ENCODE measurements at places on chromosomes 13 and 19.

GRCh38 chr19:39263912-39264305, 4.3 kb upstream of the IFNL2 start:
- no peak for DNase-seq

GRCh38 chr13:22014469-22014868, 343.6 kb downstream of the FGF9 start:
- no peak for DNase-seq

DNA sequence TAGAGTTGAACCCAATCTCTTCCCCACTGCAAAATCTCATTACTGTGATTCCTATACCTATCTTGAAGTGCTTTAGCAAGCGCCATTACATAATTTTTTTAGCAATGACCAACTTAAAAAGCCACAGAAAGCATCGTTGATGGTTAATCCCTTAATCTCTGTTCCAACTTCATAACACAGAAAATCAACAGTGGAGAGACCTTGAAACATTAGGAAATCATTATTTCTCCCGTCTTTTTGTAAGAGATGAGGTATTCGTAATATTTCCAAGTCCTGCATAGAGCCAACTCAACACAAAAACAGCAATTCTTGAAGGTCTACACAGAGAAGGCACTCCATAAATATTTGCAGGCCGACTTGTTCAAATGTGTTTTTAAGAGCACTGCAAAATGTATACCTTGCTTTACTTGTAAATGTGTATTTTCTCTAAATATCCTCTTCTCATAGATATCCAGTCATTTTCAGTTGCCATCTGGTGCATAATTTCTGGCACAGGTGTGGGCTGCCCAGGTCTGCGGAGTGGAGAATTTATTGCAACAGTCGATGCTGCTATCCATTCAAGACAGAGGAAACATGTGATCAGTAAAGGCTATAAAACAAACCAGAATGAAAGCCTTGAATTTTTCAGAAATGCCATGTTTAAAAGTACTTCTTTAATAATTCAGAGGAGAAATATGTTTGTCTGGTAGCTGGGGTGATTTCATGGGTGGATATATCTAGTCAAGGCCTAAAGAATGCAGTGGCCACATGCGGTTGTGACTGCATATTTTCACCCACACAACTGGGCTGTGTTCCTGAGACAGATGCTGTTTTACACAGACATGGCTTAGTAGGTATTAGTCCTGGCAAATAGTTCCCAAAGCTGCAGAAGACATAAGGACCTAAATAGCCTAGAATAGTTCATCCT, 234.3 kb upstream of the STARD13 start:
- no peak for DNase-seq

- no peak for DNase-seq
These were observed 25.0 kb downstream of the GRIN2D start for GRCh38 chr19:48418317-48419064.

DNA sequence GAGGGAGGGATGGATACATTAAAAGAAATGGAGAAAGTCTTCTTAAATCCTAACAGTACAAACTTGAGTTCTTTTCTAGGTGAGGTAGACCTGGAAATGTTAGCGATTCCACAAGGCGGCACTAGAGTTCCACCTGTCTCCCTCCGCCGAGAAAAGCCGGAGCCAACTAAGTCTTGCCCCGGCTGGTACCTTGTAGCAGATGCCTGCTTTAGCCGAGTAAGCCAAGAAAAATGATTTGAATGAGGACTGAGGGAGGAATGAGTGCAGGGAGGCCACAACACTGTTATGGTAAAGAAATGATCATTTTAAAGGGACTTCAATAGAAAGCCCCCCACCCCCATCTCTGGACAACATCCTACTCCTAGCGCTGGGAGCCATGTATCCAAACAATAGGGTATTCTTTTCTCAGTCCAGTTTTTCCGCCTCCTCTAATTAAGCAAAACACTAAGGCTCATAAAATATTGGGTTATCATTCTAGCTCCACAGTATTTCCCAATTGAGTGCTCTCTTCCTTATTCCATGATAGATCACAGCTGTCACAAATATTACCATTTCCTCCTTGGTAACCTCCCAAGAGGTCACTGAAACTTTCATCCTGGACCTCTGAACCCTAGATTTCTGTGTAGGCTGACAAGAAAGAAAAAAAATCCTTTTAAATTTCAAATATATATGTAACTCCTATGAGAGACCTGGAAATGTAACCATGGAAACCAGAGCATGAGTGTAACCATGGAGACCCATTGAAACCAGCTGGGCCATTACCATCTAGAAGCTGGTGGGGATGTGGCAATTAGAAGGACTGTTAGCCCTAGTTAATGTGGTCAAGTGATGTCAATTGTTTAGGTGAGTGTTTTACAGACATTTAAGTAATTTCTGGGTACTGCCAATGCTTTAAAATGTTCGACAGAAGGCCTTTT, 58.3 kb downstream of the GPALPP1 start:
- DNase-seq = peak; percentile 3

- DNase-seq = no peak
These were observed 38.1 kb upstream of the KCTD15 start for GRCh38 chr19:33758541-33759013.

DNA sequence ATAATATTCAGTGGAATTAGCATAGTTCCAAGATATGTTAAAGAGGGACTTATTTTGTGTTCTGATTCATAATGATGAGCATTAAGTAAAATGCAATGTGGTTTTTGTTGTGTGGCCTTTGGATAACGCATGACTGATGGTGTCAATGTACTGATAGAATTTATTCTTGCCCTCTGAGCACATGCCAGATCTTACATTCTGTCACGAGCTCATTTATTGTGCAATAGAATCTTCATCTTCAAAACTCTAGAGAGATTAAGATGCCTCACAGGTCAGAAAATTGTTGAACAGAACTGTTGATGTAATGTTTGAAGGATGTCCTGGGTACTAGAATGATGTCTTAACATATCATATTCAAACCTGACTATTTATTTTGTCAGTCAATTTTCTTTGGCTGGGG, 148.0 kb upstream of the HTR2A start:
- no peak for DNase-seq

DNA sequence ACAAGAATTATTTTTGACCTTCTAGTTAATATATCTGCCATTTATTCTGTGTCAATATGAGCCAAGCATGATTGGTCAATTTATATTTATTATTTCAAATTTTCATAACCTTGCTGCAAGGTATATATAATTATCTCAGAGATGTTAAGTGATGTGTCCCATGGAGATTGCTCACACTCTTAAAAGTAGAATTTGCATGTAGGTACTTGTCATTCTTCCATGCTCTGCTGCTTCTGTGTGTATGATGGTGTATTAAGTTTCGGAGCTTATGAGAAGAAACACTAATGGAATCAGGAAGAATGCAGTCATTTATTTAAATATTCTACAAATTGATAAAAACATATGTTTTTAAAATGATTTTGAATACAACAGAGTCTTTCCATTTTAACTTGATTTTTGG, 586.8 kb upstream of the MIR17HG start:
- no peak for DNase-seq

DNA sequence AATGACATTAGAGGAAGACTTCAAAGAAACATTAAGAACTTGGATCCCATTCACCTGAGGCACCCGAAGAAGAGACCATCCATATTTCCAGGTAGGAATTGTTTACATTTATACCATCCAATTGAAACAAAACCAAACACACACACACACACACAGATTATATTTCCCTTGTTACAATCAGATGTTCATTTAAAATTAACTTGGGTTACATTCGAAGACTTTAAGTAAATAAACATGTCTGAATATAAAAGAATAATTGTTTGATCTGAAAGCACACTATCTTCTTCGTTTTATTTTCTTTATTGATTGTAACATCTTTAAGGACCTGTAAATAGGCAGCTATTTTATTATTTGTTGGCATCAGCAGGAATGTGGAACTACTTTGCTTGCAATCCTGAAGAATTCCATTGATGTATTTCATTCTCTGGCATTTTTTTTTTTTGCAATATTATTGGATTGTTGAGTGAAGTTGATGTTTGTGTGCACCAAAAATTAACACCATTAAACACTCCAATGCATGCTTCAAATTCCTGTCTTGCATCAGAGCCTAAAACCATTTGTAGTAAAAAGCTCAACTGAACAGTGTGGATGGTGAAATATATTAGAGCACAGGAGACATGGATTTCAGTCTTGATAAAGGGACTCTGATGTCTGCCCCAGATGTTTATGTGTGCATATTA, 85.3 kb upstream of the FRY start:
- DNase-seq = no peak

GRCh38 chr19:1065606-1066109, 1.3 kb upstream of the ARHGAP45 start:
- no peak for DNase-seq

DNA sequence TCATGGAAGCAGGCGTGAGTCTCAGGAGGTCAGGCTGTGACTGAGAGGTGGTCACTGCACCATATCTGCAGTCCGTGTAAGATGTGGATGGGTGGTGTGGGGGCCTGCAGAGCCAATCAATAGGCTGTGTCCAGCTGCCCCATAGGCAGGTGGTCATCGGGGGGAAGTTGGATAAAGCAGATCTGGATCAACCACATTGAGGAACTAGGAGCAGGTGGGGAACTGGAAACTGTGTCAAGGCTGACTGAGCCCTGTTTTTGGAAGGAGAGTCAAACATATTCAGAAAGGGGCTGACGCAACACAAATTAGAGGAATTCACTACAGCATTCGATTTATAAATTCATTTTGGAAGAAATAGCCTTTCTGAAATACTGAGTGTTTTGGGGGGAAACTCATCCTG, 15.0 kb downstream of the CLEC4M start:
- no peak for DNase-seq

DNA sequence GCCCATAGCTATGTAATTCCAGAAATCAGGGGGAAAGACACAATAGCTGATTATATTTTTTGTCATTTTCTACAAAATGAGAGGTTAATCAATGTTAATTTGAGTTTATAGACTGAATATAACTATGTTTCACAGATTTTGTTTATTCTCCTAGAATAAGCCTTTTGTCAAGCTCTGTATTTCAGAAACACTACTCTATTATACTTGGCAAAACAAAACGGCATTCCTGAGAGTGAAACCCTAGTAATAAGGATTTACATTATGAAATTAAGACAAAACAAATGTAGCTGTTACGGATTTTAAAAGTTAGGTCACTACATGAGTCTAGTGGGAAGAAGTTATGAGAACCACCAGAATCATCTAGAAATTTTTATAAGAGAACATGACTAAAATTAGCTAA, 334.2 kb downstream of the KLF12 start:
- DNase-seq = no peak

DNA sequence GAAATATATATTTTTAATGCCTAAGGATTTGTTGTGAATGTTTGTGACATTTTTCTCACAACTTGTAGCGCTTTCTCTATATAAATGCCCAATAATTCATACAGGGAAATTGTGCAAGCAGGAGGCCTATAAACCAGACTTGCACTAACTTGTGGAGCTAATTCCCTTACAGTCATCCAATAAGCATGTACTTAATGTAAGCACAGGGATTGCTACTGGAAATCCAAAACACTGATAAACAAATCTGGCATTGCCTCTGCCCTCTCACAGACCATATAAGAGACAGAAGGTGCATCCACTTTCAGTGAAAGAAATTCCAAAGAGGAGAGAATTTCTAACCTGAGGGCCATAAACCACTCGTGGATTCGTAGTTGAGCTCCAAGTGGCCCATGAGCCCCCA, 518.8 kb downstream of the MYO16 start:
- DNase-seq = no peak

- DNase-seq = no peak
These were observed 29.8 kb upstream of the FRY start for GRCh38 chr13:32001769-32002168.

DNA sequence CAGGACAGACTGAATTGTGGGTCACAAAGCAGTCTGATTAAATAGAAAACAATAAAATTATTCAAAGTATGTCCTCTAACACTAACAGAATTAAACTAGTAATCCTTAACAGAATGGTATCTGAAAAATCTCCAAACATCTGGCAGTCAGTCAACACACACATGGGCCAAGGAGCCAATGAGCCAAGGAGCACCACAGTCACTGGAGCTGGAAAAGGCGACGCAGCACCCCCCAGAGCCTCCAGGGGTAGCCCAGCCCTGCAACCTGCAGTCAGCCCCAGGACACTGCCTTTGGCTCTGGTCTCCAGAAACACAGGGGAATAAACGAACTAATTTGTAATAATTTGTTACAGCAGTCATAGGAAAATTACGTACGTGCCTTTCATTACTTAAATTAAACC, 12.3 kb downstream of the TUBGCP3 start:
- DNase-seq = no peak

DNA sequence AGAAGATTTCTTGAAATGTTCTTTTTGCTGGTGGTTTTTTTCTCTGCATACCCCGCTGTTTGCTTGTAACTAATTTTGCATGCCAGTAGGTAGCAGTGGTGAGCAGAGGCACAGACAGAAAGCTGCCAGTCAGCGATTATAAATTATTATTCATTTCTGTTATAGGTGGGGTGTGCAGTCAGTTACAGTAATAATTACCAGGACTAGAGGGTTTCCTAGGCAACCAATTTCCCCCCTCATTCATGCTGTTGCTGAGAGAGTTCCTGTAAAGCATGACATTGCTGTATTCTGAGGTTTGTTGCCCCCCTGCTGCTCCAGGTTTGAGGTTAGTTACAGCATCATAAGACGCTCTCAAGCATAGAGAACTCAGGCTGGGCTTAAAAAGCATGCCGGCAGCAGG, 104.5 kb downstream of the URI1 start:
- peak; percentile 17 for DNase-seq

GRCh38 chr13:36674337-36675212, 755 bp downstream of the SERTM1 start:
- no peak for DNase-seq

DNA sequence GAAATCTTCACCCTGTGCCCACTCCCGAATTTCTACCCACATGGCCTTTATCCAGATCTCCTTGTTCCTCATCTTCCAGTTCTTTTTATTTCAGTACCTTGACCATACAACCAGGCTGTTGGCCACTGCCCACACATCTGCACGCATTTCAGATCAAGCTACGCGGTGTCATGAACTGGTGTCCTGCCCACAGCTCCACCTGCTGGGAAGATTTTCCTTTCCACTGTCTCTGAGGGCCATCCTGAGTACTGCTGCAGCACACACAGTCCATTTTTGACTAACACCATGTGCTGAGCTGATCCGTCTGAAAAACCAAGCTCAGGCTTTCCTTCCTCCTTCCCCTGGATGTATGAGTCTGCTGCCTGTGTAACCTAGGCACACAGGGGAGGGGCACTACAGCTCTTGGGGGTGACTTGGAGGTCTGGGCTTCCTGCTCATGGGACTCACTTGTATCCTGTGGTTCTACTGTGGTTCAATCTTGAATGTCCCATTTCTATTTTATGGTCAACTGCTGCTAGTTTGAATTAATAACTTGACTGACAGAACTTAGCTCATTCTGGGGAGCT, 71.9 kb downstream of the WASF3 start:
- DNase-seq = no peak

GRCh38 chr13:91351980-91352379, 4.5 kb downstream of the MIR17HG start:
- no peak for DNase-seq

- no peak for DNase-seq
These were observed 148.0 kb downstream of the PRR20E start for GRCh38 chr13:57314897-57315520.

DNA sequence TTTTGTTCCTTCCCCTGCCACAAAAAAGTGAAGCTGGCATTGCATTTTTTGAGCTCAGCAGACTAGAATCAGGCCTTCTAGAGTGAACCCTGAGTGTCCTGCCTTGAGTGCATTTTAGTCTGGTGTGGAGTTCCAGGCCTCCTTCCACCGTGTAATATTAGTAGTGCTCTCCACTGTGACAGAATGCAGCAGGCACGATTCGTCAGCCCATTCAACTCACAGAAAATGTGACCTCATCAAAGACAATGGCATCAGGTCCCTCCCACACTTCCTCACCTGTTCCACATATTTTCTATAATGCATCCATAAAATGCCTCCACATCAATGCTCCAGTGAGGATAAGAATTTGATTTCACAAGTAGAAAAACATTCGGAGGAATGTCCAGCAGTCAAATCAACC, 227.6 kb downstream of the FGF9 start:
- DNase-seq = no peak
